Lower lobe of right lung (tissue), 2 donors: ENCODE measurements at places on chromosomes 12 and 14.

DNA sequence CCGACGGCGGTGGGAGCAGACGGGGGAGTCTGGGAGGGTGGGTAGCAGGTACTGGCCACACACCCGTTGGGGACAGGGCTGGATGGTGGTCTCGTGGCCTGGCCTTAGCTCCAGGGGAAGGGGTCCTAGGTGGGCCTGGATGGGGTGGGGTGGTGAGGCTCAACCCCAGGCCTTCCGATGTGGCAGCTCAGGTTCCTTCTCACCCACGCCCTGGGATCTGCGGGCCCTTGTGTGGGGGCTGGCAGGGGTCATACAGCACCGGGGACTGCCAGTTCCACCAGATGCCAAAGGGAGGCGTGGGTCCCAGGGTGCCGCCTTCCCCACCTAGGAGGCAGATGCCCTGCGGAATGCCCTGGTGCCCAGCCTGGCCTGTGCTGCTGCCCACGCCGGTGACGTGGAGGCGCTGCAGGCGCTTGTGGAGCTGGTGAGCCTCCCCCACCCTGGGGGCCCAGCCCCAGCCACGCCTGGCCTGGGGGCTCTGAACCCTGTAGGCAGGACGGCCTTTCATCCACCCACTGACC, 21.0 kb downstream of the ASPG start:
- DNase-seq, result no peak

DNA sequence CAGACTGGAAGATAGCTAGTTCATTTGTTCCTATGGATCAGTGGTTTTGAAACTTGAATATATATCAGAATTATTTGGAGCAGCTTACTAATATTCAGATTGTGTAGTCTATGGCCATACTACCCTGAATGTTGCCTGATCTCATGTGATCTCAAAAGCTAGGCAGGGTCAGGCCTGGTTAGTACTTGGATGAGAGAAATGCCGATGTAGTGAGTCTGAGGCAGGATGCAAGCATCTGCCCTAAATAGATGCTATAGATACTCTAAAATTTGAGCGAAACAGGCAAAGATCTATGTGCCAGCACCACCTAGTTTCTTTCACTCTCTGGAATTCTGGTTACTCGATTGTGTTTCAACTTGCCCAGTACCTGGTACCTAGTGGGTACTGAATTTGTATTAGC, 40.9 kb downstream of the FRMD6 start:
- no peak for DNase-seq

- no peak for DNase-seq
Measured at GRCh38 chr14:75793806-75794205, 132.8 kb downstream of the TTLL5 start.

DNA sequence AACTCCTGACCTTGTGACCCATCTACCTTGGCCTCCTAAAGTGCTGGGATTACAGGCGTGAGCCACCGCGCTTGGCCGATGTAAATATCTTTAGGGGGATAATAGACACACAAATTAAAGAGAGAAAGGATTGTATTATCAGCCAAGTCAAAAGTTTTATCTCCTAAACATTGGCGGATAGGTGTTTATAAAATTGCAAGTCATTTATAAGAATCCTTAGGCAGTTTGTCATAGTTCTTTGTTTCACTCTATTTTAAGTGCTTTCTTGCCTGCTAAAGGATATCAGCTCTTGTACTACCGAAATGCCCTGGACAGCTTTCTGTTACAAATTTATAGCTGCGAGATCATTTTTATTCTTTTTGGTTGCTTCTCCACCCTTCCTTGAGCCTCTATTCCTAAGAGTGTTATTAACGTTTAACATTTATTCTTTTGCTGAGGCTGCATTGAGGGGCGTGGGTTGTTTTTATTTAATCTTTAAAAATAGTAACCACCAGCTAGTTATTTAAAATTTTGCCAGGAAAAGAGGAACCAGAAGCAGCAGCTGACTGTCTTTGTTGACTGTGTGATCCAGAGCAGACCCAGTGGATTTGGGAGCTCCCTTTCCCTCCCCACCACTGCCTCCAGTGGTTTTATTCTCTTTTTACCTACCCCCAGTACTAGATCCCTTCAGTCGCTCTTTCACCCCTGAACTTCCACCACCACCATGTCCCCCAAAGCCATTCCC, 106.4 kb downstream of the DIP2B start:
- DNase-seq, result no peak

- no peak for DNase-seq
Measured at GRCh38 chr12:31954925-31955858, 4.0 kb upstream of the RESF1 start.

DNA sequence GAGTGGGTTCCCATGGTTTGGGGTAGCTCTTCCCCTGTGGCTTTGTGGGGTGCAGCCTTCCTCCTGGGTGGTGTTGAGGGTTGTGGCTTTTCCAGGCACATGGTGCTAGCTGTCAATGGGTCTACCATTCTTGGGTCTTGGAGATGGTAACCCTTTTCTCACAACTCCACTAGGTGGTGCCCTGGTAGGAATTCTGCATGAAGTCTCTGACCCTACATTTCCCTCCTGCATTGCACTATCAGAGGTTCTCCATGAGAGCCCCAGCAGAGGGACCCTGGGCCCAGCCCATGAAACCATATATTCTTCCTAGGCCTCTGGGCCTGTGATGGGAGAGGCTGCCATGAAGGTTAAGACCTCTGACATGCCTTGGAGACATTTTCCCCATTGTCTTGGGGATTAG, 1093.3 kb downstream of the SLC16A7 start:
- DNase-seq, result no peak

DNA sequence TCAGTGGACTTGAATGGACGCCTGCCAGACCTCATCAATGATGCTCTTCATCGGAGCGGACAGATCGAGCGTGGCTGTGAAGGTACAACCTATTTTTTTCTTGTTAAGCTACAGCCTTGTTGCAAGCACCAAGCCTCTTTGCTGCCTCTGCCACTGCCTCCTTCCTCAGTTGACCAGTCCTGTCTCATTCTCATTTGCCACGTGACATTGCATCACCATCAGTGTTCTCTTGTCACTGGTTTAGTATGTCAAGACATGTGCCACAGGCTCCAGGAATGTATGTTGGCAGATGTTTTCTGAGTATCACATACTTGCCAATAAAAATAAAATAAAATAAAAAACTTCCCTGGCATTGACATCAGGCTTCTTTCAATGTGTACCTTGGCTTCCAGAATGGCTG, 798.1 kb downstream of the NRXN3 start:
- no peak for DNase-seq
